Activated CD8-positive, alpha-beta T cell treated with anti-CD3 and anti-CD28 coated beads for 36 hours (primary cell): ENCODE measurements at places on chromosomes 5 and 9. TPM values are rescaled to one million over a fixed set of nuclear protein-coding genes. Genes with fewer than 3 reads are reported as not detected.

GRCh38 chr5:57232293-57233033 is 58.6 kb downstream of the GPBP1 start:
- H3K27ac ChIP-seq: no peak overlapping the region
- H3K4me3 ChIP-seq: no peak overlapping the region
- H3K27me3 ChIP-seq: no peaks in the 10 kb centered on the region
- peaks cover 53% of the 10 kb centered on the region for H3K36me3 ChIP-seq
- peaks cover 42% of the 10 kb centered on the region for H3K4me1 ChIP-seq

DNA sequence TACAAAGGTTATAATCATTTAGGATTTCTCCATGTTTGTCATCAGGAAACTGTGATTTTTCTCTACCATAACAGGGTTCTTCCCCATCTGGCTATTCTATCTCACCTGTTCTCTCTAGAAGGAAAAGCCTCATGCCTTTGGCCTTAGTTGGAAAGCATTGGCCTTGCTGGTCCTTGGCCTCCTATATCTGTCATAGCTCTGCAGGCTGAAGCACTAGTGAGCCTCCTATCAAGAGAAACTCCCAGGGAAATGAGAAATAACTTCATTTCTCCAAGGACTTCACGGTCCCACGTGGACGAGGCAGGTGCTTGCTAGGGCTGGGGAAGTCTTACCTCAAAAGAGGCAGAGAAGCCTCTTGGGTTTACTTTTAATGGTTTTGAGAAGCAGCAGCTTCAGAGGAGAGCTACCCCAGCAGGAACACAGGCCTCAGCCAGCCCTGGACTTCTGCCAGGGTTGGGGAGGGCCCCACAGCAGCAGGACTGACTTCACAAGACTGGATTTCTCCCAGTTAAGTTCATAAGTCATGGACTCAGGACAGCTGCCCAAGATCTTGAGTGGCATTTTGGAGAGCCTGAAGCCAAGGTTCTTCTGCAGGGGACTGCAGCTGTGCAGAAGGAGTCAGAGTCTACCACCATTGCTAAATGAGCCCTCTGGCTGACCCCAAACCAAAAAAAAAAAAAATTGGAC is 15.8 kb upstream of the PSAT1 start:
- H3K4me1 ChIP-seq: peaks cover 11% of the 10 kb centered on the region
- H3K27ac ChIP-seq: no peak overlapping the region
- DNase-seq: no peak
- H3K36me3 ChIP-seq: no peaks in the 10 kb centered on the region
- H3K4me3 ChIP-seq: no peak overlapping the region
- H3K27me3 ChIP-seq: no peaks in the 10 kb centered on the region

- H3K4me1 ChIP-seq: peaks cover 60% of the 10 kb centered on the region
- no peak overlapping the region for H3K4me3 ChIP-seq
- no peak overlapping the region for H3K27ac ChIP-seq
- DNase-seq: no peak
- no peaks in the 10 kb centered on the region for H3K36me3 ChIP-seq
Observed at GRCh38 chr5:1311439-1312055, 16.7 kb upstream of the TERT start.

SOX30 gene
- 0.16 TPM for total RNA-seq

- no peak for DNase-seq
- H3K27me3 ChIP-seq: peaks cover 3% of the 10 kb centered on the region
- H3K36me3 ChIP-seq: no peaks in the 10 kb centered on the region
- no peak overlapping the region for H3K4me3 ChIP-seq
- no peak overlapping the region for H3K27ac ChIP-seq
Observed at GRCh38 chr9:86801246-86801645, 146.1 kb downstream of the GAS1 start.

PDGFRB gene
- total RNA-seq: 0.74 TPM

DNA sequence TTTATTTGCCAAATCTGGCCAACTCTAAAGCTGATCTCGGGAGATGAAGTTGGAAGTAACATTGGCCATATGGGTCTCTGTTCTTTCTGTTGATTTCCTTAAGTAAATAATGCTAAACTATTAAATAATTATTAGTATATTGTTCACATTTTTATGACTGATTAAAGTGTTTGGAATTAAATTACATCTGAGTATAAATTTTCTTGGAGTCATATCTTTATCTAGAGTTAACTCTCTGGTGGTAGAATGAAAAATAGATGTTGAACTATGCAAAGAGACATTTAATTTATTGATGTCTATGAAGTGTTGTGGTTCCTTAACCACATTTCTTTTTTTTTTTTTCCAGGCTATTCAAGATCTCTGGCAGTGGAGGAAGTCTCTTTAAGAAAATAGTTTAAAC is 9.3 kb upstream of the FGF18 start:
- no peak for DNase-seq
- peaks cover 69% of the 10 kb centered on the region for H3K36me3 ChIP-seq
- peaks cover 42% of the 10 kb centered on the region for H3K4me1 ChIP-seq
- H3K27me3 ChIP-seq: no peaks in the 10 kb centered on the region
- H3K4me3 ChIP-seq: no peak overlapping the region

GRCh38 chr5:15366676-15367391 is 133.1 kb upstream of the FBXL7 start:
- H3K36me3 ChIP-seq: no peaks in the 10 kb centered on the region
- DNase-seq: no peak
- H3K27me3 ChIP-seq: no peaks in the 10 kb centered on the region

SH2D3C gene
- 30.3 TPM for total RNA-seq
